ENCODE measurements at places on chromosomes 2 and 18.

- no peak for DNase-seq
Observed at GRCh38 chr2:126656431-126657147, 631 bp downstream of the GYPC start.

- no peak for DNase-seq
Observed at GRCh38 chr2:172097557-172098131, 5.1 kb downstream of the DLX2 start.

GRCh38 chr18:52907543-52908308 lies 567.7 kb downstream of the DCC start:
- no peak for DNase-seq

- DNase-seq, result no peak
Observed at GRCh38 chr2:102932501-102932900, 170.7 kb downstream of the TMEM182 start.

DNA sequence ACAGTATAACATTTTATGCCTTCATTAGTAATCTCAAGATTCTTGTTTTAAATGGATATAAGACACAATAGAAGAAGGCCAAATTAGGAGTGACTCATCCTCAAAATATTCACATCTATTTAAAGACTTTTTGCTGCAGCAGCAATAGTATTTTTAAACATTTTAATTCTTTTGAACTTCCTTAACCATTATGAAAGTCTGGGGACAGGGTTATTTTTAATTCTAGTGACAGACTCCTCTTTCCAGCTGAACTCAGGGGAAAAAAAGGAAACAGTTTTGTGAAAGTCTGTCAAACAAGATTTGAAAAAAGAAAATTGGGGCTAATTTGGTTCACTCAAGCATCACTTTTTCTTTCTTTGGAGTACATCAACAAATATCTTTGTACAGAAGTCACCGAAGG lies 541.8 kb downstream of the NUP35 start:
- no peak for DNase-seq

DNA sequence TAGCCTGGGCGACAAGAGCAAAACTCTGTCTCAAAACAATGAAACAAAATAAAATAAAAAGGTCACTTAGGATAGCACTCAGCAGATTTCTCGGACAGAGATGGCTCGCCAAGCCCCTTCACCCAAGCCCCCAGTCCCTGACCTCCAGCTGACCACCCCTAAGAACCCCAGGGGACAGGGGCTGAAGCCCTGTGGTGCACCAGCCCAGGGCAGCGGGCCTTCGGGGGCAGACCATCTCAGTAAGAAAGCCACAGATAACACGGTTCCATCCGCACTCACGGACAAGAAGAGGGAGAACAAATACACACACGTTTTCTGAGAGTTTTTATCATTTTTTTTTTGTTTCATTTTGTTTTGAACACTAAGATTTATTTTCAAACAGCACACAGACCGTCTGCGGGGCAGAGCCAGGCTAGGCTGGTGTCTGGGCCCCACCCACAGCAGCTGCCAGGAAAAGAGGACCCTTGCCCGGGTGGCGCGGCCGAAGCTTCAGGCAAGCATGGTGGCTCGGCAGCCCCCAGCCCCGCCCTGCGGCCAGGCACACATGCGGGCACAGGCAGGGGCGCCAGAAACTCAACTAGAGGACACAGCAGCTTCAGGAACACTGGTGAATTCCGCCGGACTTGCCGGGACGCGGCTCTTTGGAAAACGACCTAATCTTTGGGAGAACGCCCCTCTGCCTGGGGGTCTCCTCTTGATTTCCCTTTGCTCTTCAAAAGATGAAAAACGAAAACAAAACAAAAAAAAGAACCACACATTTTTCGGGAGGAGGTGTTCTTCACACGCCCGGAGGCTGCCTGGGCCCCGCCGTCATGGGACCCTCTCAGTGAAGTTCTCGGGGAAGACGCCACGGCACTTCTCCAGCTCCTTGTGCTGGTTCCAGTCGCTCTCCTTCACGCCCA lies 59.0 kb downstream of the BIN1 start:
- no peak for DNase-seq

GRCh38 chr2:70897203-70897976 lies 38.3 kb upstream of the ATP6V1B1 start:
- DNase-seq, result no peak

All from esophagus squamous epithelium (tissue), 5 donors.